ENCODE measurements at places on chromosomes 12 and 14.
A peak's percentile ranks its signal among the peaks of the same experiment; 100 is the strongest.

GRCh38 chr14:34538871-34539406, 562 bp downstream of the EAPP start:
- DNase-seq, result no peak

DNA sequence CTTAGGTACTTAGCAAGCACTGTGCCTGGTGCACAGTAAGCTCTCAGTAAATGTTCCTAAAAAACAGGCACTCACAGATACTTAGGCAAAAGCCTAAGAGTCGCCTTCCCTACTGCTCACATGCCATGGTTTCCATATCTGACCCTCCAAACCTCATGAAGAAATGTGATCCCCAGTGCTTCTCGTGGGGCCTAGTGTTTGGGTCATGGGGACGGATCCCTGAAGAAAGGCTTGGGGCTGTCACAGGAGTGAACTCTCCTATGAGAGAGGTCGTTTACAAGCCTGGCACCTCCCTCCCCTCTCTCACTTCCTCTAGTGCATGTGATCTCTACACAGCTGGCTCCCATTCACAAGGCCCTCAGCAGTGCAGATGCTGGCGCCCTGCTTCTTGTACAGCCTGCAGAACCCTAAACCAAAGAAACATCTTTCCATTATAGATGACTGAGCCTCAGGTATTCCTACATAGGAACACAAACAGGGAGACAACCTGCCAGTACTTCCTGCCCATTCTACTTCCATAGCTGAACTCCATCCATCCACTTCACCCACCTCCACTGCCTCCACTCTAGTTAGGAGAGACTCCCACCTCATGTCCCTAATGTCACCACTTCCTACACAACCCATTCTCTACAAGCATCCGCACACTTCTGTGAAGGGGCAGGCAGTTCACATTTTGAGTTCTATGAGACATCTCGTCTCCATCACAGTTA, 2.9 kb downstream of the SLC15A4 start:
- no peak for DNase-seq

DNA sequence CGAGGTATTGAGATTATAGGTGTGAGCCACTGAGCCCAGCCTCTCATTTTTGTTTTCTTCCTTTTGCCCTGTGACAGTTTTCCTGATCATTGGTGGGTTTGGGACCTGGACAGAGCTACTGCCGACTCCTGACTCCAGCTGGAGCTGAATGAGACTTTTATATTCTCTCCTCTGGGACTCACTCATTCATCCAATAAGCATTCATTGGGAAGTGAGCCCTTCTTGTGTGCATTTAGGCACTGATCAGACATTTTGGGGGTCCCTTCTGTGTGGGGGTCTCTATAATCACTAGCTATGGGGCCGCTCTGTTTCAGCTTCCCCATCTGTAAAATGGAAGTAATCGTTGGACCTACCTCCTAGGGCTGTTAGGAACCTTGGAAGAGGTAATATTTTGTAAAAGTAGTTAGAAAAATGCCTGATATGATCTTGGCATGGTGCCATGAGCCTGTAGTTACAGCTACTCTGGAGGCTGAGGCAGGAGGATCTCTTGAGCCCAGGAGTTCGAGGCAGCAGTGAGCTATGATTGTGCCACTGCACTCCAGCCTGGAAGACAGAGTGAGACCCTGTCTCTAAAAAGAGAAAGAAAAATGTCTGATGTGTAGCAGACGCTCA, 7.2 kb downstream of the SH2B3 start:
- no peak for DNase-seq

GRCh38 chr14:55838529-55839052, 258.6 kb downstream of the KTN1 start:
- DNase-seq, result no peak

DNA sequence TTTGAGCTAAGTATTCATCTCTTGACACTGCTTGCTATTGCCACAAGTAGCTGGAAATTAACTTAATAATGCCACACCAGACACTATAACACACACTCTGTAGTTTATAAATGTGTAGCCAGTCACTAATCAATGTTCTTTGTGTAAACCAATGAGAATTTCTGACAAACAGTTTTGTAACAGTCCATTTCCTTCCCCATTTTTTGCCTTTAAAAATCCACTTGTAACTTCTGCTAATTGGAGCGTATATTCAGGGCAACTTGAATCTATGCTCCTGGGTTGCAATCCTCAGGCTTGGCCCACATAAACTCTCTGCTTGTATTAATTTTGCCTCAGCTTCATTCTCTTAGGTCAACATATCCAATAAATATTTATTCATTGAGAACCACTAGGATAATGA, 125.0 kb upstream of the DHRS4 start:
- no peak for DNase-seq

GRCh38 chr14:89296281-89296745, 120.7 kb downstream of the FOXN3 start:
- DNase-seq, result no peak

DNA sequence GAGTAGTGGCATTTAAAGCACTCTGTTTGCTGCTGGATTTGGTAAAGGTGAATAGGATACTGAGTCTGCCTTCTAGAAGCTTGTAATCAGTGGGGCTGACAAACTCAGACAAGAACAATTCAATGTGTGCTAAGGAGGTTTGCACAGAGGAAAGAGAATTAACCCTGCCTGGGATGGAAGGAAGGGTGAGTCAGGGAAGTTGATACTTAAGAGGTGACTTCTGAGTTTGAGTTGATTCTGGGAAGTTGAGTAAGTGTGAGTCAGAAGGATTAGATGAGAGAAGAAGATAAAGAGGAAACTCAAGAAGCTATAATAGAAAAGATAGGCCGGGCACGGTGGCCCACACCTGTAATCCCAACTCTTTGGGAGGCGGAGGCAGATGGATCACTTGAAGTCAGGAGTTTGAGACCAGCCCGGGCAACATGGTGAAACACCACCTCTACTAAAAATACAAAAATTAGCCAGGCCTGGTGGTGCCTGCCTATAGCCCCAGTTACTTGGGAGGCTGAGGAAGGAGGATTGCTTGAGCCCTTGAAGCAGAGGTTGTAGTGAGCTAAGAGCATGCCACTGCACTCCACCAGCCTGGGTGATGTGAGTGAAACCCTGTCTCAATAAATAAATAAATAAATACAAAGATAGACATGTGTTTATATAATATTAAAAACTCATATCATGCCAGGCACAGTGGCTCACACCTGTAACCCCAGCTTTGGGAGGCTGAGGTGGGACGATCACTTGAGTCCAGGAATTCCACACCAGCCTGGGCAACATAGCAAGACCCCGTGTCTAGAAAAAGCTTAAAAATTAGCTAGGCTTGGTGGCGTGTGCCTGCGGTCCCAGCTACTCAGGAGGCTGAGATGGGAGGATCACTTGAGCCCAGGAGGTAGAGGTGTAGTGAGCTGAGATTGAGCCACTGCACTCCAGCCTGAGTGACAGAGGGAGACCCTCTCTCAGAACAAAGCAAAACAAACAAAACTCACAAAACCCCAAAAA, 126.8 kb upstream of the CPM start:
- DNase-seq, result peak; percentile 13

DNA sequence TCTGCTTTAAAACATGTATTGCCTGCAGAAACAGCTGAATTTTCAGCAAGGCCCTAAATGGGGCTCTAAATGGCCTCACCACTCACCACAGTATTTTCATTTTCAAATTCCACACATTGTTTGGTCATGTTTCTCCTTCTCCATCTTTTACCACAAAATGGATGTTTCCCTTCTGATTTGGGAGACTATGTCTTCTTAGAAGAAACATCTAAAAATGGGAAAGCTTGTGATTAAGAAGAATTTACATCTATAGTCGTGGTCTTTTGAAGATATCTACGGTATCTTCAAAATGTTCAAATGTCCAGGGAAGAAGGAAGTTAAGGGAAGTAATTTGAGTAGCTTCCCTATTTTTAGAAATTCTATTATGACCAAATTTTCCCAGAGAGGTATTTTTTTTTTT, 20.7 kb upstream of the TUBA1C start:
- DNase-seq, result no peak

Measured in activated T-cell treated with anti-CD3 and anti-CD28 coated beads for 48 hours (primary cell).